ENCODE measurements at places on chromosomes 1 and 21. TPM values are rescaled to one million over a fixed set of nuclear protein-coding genes. Genes with fewer than 3 reads are reported as not detected.

GRCh38 chr1:79507770-79508169 is 501.2 kb upstream of the ADGRL4 start:
- no peaks in the 10 kb centered on the region for H3K27me3 ChIP-seq
- no peak overlapping the region for H3K4me3 ChIP-seq
- no peak overlapping the region for H3K27ac ChIP-seq
- no peak for DNase-seq
- H3K4me1 ChIP-seq, result no peaks in the 10 kb centered on the region

GRCh38 chr1:41917835-41918449 is 780 bp downstream of the HIVEP3 start:
- H3K4me3 ChIP-seq, result peak overlapping the region; percentile 51
- no peaks in the 10 kb centered on the region for H3K27me3 ChIP-seq
- peak; percentile 50 for DNase-seq
- H3K27ac ChIP-seq, result peak overlapping the region; percentile 46
- H3K36me3 ChIP-seq, result no peaks in the 10 kb centered on the region

PLPPR4 gene
- 1.3 TPM for total RNA-seq

- H3K4me3 ChIP-seq, result no peak overlapping the region
- H3K27ac ChIP-seq, result no peak overlapping the region
- no peaks in the 10 kb centered on the region for H3K27me3 ChIP-seq
- no peak for DNase-seq
These were observed 459.2 kb upstream of the PKN2 start for GRCh38 chr1:88224906-88225305.

CHIT1 gene
- total RNA-seq, result 3.4 TPM

IFI44L gene
- 16.2 TPM for total RNA-seq

LCE1D gene
- not detected for total RNA-seq

NCF2 gene
- total RNA-seq, result 97.0 TPM

DNA sequence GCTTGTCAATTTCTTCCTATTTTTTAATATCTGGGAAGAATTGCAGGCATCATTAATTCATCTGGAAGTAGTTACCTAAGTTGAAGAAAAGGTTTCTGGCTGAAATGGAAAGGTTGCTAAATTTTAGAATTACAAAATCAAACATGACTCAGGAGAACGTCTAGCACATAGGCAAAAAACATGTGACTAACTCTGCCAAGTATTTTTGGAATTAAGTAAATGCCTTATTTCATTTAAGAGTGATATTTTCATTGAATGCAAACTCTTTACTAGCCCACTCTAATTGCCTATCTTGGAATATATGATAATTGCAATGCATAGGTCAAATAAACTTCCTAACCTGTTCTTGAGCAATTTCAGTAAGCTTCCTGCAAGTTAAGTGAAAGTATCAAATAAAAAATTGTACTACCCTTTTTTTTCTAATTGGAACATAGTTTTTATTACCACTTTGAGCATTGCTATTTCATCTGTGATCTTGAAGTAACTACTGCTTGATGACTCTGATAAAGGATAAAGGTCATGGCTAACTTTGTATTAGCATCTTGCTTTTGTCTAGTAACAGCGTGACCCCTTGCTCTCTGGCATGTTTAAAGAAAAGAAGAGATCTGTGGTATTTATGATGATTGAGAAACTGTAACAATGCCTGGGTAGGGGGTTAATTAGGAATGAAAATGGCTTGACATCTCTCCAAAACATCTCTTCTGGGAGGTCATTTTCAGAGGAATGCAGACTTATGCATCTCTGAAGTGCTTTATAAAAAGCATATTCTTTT is 208.3 kb upstream of the NCAM2 start:
- H3K4me1 ChIP-seq, result no peaks in the 10 kb centered on the region
- DNase-seq, result no peak
- no peaks in the 10 kb centered on the region for H3K27me3 ChIP-seq
- H3K27ac ChIP-seq, result no peak overlapping the region

ST6GALNAC3 gene
- 12.7 TPM for total RNA-seq

PTPN7 gene
- 4.6 TPM for total RNA-seq

GRCh38 chr1:60942896-60943638 is 139.3 kb upstream of the NFIA start:
- no peaks in the 10 kb centered on the region for H3K27me3 ChIP-seq
- no peaks in the 10 kb centered on the region for H3K36me3 ChIP-seq
- H3K4me3 ChIP-seq, result no peak overlapping the region
- H3K4me1 ChIP-seq, result no peaks in the 10 kb centered on the region
- H3K27ac ChIP-seq, result no peak overlapping the region

DNA sequence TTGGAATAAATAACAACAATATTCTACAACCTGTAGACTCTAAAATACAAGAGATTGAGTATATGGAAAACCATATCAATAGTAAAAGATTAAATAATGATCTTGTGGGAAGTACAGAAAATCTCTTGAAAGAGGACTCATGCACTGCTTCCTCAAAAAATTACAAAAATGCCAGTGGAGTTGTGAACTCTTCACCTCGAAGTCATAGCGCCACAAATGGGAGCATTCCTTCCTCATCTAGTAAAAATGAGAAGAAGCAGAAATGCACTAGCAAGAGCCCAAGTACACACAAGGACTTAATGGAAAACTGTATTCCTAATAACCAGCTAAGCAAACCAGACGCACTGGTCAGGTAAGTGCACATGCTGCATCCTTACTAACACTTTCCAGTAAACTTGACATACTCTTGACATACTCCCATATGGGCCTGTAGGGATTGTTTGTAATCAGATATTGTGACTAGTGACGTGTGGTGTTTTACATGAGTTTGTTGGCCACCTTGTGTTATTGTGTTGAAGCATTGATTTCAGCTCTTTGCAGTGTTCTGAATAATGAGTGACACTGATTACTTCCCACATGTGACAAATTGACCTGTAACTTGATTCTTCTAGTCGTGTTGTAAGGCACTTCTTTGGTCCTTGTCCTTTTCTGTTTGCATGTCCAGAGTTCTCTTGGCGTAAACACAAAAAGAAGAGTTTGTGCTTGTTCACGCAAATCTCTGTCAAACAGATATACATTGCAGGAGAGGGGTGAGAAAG is 28.0 kb downstream of the MACO1 start:
- no peak for DNase-seq
- no peak overlapping the region for H3K27ac ChIP-seq
- H3K36me3 ChIP-seq, result peaks cover 8% of the 10 kb centered on the region
- no peaks in the 10 kb centered on the region for H3K27me3 ChIP-seq
- no peaks in the 10 kb centered on the region for H3K4me1 ChIP-seq
- no peak overlapping the region for H3K4me3 ChIP-seq

NPHS2 gene
- total RNA-seq, result not detected

ARHGAP30 gene
- 59.7 TPM for total RNA-seq

DNA sequence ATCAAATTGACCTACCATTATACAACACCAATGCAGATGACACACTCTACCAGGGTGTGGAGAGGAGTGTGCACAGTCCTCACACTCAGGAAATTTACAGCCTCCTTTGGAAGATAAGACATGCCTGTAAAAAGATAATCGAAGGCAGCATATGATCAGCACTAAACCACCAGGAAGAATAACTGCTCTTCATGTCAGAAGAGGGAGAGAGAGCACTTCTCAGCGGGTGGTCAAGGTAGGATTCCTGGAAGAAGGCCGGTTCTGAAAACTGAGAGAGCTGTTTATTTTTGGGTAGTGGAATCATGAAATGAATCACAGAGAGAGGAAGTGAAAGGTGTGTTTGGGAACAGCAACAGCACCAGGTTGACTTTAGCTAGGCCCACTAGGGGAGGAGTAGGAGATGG is 14.0 kb upstream of the ZNF697 start:
- H3K27ac ChIP-seq, result no peak overlapping the region
- H3K27me3 ChIP-seq, result no peaks in the 10 kb centered on the region
- no peak for DNase-seq
- peaks cover 8% of the 10 kb centered on the region for H3K4me1 ChIP-seq
- no peaks in the 10 kb centered on the region for H3K36me3 ChIP-seq
- H3K4me3 ChIP-seq, result no peak overlapping the region

GRCh38 chr1:43518935-43519686 is 11.6 kb upstream of the PTPRF start:
- no peak overlapping the region for H3K27ac ChIP-seq

- no peaks in the 10 kb centered on the region for H3K36me3 ChIP-seq
- peak overlapping the region; percentile 84 for H3K27ac ChIP-seq
- H3K4me1 ChIP-seq, result peaks cover 4% of the 10 kb centered on the region
- no peak for DNase-seq
- H3K27me3 ChIP-seq, result no peaks in the 10 kb centered on the region
These were observed 646 bp downstream of the DNAJB4 start for GRCh38 chr1:78005448-78005722.

RHEX gene
- 6.8 TPM for total RNA-seq

- H3K27ac ChIP-seq, result no peak overlapping the region
- H3K27me3 ChIP-seq, result no peaks in the 10 kb centered on the region
- H3K4me3 ChIP-seq, result no peak overlapping the region
These were observed 80.7 kb downstream of the TGFB2 start for GRCh38 chr1:218425647-218426342.

DNA sequence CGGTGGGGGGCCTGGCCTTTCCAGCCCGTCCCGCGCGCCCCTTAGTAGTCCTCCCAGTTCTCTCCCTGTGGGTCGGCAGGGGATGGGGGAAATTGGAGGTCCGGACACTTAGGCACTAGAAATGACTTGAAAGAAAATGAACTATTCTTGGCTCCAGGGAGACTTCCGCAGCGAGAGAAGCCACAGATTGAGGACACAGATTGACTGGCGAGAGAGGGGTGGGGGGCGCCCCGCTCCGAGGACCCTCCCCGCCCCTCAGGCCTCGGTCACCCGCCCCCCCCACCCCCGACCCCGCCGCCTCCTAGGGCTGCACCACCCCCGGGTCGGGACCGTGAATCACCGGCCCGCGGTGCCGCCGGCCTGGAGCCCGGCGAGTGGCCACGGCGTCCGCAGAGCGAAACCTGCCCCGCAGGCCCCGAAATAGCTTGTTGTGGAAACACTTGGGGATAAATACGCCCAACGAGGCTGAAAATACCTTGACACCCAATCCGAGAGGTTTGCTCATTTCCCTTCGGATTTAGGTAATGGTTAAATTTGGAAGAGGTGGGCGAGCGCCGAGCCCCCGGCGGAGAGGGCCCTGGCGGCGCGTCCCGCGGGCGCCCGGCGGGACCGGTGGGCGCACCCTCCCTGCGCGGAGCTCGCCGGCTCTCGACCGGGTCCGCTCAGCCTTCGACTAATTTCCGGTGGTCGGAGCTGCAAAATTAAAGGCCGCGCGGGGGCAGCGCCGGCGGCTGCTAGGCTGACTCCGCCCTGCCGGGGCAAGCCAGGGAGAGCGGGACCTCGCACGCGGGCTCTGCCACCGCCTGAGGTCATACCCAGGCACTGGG is at the start of gene GFI1:
Gene GFI1 (minus strand): TSS at position 675 of the 827 bp plus-strand sequence. CDS start 3,438 bp downstream, outside the sequence.
- H3K36me3 ChIP-seq, result no peaks in the 10 kb centered on the region
- peak; percentile 91 for DNase-seq
- peaks cover 58% of the 10 kb centered on the region for H3K4me1 ChIP-seq
- peak within 1 kb of the TSS; percentile 28 for H3K4me3 ChIP-seq
- no peaks in the 10 kb centered on the region for H3K27me3 ChIP-seq

PGBD5 gene
- total RNA-seq, result 0.78 TPM

NTMT2 gene
- total RNA-seq, result not detected

DNA sequence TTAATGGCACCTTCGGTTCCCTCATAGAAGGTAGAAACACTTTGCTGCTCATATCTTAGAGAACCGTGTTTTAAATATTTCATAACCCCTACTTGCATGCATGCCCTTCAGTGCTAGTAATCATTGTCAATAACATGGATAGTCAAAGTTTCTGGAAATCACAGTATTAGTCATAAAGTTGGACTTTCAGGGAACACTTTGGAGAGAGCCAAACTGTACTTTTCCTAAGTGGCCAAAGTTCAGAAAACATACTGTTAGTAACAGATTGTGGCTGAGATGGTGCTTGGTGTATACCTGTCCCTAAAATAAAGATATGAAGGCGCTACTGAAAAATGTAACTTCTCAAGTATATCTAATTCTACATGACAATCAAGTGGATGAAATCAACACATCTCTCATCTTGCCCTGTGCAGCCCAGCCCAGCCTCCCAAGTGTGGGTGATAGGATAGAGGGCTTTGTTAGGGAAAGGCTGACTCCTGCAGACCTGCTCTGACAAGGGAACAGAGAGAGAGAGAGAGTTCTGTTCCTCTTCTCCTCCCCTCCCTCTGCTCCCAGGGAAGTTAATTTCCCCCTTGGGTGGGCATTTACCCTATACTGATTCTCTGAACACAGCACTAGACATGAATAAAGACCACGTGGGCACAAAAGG is 14.4 kb downstream of the MYOC start:
- H3K27ac ChIP-seq, result no peak overlapping the region
- H3K36me3 ChIP-seq, result no peaks in the 10 kb centered on the region
- DNase-seq, result no peak
- no peaks in the 10 kb centered on the region for H3K27me3 ChIP-seq
- H3K4me3 ChIP-seq, result no peak overlapping the region

- no peaks in the 10 kb centered on the region for H3K36me3 ChIP-seq
- no peaks in the 10 kb centered on the region for H3K4me1 ChIP-seq
- H3K27me3 ChIP-seq, result no peaks in the 10 kb centered on the region
- no peak overlapping the region for H3K27ac ChIP-seq
- no peak for DNase-seq
These were observed 35.2 kb upstream of the SIPA1L2 start for GRCh38 chr1:232664844-232665777.

GRCh38 chr1:223670458-223671159 is 5.1 kb upstream of the CAPN8 start:
- H3K36me3 ChIP-seq, result no peaks in the 10 kb centered on the region
- no peaks in the 10 kb centered on the region for H3K4me1 ChIP-seq
- H3K27me3 ChIP-seq, result no peaks in the 10 kb centered on the region

- no peaks in the 10 kb centered on the region for H3K4me1 ChIP-seq
- H3K36me3 ChIP-seq, result no peaks in the 10 kb centered on the region
- H3K27me3 ChIP-seq, result no peaks in the 10 kb centered on the region
These were observed 157.8 kb downstream of the KCNT2 start for GRCh38 chr1:196450143-196451095.

GBP4 gene
- total RNA-seq, result 15.7 TPM

GRCh38 chr21:40660461-40660860 is 186.5 kb downstream of the DSCAM start:
- H3K27ac ChIP-seq, result no peak overlapping the region
- H3K27me3 ChIP-seq, result no peaks in the 10 kb centered on the region
- DNase-seq, result no peak
- H3K4me1 ChIP-seq, result peaks cover 6% of the 10 kb centered on the region
- no peaks in the 10 kb centered on the region for H3K36me3 ChIP-seq
- no peak overlapping the region for H3K4me3 ChIP-seq

GRCh38 chr1:231518485-231519034 is 9.9 kb upstream of the TSNAX start:
- no peaks in the 10 kb centered on the region for H3K36me3 ChIP-seq
- no peaks in the 10 kb centered on the region for H3K4me1 ChIP-seq
- no peak overlapping the region for H3K27ac ChIP-seq
- no peaks in the 10 kb centered on the region for H3K27me3 ChIP-seq

DNA sequence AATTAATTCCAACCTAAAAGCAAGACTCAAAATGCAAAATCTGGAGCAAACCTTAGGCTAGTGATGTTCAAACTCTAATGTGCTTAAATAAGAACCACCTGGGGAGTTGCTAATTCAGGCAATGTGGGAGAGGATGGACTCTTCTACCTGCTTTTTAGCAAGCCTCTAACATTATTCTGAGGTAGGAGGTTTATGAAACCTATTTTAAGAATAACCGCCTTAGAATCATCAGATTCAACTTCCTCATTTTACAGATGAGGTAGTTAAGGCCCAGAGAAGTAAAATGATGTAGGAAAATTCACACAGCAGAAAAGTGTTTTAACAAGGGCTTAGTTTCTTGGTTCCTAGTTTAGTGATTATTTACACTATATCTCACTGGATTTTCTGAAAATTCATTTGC is 8.6 kb upstream of the NTNG1 start:
- no peak overlapping the region for H3K4me3 ChIP-seq
- H3K27me3 ChIP-seq, result no peaks in the 10 kb centered on the region
- no peaks in the 10 kb centered on the region for H3K4me1 ChIP-seq
- no peak overlapping the region for H3K27ac ChIP-seq
- H3K36me3 ChIP-seq, result no peaks in the 10 kb centered on the region
- no peak for DNase-seq

USH2A gene
- total RNA-seq, result not detected
